Spinal cord (tissue), 10 donors: ENCODE measurements at places on chromosomes 1 and 21. TPM values are rescaled to one million over a fixed set of nuclear protein-coding genes. Genes with fewer than 3 reads are reported as not detected.

Gene OLIG2
- 42.2 TPM for total RNA-seq

Gene FUCA1
- 32.9 TPM for total RNA-seq

Gene AGT
- 155 TPM for total RNA-seq

Gene ADGRL4
- 13.4 TPM for total RNA-seq

Gene KCNK1
- 12.9 TPM for total RNA-seq
